Lung (tissue), 17 donors: ENCODE measurements at places on chromosomes 6 and 20.
A peak's percentile ranks its signal among the peaks of the same experiment; 100 is the strongest.

- DNase-seq, result peak; percentile 50
These were observed 80.1 kb upstream of the HDAC2 start for GRCh38 chr6:114051031-114051430.

DNA sequence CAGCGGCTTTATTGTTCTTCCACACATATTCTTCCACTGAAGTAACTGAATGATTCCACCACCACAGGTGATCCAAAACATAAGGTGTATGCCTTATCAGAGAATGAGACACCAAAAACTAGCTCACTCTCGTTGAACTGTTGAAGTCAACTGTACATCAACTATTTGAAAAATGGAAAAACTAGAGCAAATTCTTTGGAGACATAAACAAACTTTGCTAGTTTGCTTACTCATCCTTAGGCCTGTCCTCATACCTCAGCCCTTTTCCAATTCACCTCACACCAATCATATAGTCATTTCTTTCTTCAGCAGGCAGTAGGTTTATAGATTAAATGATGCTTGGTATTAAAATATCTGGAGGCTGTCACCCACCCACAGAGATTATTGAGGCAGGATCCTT is 77.1 kb upstream of the RNF217 start:
- DNase-seq, result no peak

DNA sequence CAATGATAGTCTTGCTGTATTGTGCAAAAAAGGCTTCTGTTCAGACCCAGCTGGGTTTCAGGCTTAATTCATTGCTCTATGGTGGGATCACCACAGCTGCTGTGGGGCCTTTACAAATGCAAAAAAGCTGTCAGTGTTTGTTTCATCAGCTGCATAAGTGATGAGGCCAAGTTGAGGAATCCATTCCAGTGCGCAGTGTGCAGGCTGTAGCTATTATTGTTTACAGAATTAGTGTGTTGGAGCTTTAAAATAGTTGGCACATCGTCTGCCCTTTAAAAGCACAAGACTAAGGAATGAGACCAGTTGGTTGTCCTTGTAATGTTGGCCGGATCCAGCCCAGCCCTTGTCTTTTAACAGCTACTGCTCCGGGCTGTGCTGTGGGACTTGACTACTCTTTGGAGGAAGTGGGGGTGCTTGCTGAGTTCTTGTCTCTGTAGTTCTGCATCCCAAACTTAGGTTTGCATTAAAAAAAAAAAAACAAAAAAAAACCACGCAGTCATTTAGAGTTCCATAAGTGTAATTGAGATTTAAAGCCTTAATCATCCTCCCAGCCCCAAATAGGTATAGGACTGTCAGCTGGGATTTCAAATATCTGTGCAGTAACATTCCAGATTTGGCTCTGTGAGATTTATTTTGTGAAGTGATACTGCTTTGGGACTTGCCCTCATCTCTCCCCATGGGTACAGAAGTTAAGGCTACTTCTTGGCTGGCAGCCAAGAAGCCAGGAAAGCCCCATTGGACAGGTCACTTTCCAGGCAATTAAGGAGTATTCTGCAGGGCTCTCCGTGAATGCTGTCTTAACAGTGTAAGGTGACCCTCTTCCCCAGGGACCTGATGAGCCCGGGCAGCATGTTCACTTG is 19.3 kb downstream of the JARID2 start:
- peak; percentile 92 for DNase-seq

GRCh38 chr6:96450082-96450769 is 71.4 kb upstream of the UFL1 start:
- DNase-seq, result peak; percentile 59

DNA sequence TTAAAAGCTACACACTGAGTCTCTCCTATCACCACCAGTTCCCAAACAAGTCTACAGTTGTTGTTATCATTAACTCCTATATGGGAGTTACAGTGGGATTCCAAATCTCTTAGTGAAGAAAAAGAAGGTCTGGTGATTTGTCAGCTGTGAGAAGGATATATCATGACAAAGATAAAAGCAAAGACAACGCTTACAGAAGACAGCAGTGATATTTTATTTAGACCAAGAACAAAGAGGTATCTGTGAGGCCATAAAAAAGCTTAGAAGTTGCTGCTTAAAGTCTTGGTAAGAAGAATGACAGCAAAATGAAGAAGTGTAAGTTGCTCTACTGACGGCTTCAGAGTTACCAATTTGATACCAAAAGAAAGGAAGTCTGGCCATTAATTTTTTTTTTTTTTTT is 47.2 kb downstream of the CHD6 start:
- no peak for DNase-seq
